ENCODE measurements at places on chromosomes 7 and 10. TPM values are rescaled to one million over a fixed set of nuclear protein-coding genes. Genes with fewer than 3 reads are reported as not detected.

The ALOX5 gene
- 32.9 TPM for total RNA-seq

The TET1 gene
- total RNA-seq, result 1.3 TPM

The TRIM50 gene
- total RNA-seq, result 27.0 TPM

The EPHA1 gene
- total RNA-seq, result 6.3 TPM

The VGF gene
- 1.3 TPM for total RNA-seq

The NPFFR1 gene
- total RNA-seq, result not detected

The MSMB gene
- not detected for total RNA-seq

The TBC1D12 gene
- 6.4 TPM for total RNA-seq

The GARIN1A gene
- 1.4 TPM for total RNA-seq

The LAMB1 gene
- total RNA-seq, result 96.4 TPM

The RGR gene
- not detected for total RNA-seq

The REEP3 gene
- total RNA-seq, result 9.2 TPM

The AGAP4 gene
- 13.2 TPM for total RNA-seq

Measured in pancreas (tissue), 10 donors.